HT-29 (cell line): ENCODE measurements at places on chromosomes 6 and 20.

DNA sequence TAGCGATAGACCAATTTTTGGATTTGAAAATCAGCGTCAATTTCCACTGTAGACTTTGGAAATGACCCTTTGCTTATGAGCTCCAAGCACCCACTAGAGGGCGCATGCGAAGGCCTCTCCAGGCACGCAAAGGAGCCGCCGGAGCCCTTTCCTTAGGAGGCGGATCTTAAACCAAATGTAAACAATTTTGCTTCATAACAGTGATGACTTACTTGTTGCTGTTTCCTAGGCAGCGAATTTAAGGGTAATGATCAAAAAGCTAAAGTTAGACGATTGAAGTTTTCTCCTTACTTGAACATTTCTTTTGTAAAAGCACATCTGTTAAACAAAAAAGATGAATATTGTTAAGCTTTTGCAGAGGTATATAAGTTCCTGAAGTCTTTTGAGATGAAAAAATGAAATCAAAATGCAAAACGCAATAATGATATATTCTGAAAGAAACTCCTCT lies 29.2 kb upstream of the EXOC2 start:
- DNase-seq = peak; percentile 87

DNA sequence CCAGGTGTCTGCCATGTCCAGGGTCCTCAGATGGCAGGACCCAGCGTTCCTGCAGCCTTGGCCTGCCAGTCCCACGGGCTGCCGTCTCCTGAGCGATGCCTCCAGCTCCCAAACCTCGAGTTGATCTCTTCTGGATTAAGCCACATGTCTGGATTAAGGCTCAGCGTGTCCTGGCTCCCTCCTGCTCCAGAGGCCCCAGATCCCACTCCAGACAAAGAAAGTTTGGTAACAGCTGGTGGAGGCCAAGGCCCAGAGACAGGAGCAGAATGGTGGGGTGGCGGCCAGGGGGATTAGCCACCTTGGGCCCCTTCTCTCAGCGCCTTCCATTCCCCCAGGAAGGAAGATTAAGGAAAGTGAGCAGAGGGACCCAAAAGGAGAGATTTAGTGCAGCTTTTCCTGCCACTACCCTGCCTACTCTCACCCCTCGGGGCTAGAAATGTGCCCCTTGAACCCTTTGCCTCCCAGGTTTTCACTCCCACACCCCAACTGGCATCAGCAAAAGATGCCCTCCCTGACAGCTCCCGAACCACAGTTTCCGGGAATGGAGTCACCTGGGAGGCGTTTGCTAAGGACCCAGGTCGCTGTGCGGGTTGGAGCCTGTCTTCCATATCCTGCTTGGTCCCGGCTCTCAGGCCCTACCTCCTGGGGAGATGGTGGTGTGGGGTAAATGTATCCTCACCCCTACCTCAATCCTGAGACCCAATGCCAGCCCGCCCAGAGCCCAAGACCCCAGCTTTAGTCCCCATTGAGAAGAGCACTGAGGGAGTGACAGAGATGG lies 6.9 kb downstream of the SPDEF start:
- no peak for DNase-seq

DNA sequence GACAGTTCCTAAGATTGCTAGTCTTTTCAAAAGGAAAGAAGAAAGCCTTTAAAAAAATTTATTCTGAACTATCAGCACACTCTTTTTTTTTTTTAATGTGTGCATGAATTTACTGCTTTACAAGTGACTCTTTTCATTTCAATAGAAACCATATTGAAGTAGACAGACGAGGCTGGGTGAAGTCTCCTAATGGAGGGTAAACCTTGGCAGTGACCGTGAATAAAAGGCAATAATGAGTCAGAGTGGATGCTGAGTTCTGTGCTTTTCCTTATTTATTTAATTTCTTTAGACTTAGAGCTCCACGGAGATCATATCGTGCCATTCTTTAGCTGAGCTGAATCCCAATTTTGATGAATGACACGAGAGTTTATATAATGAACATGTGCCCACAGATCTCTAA lies 196.9 kb downstream of the PRL start:
- no peak for DNase-seq

GRCh38 chr6:38476888-38477287 lies 162.8 kb downstream of the BTBD9 start:
- no peak for DNase-seq

DNA sequence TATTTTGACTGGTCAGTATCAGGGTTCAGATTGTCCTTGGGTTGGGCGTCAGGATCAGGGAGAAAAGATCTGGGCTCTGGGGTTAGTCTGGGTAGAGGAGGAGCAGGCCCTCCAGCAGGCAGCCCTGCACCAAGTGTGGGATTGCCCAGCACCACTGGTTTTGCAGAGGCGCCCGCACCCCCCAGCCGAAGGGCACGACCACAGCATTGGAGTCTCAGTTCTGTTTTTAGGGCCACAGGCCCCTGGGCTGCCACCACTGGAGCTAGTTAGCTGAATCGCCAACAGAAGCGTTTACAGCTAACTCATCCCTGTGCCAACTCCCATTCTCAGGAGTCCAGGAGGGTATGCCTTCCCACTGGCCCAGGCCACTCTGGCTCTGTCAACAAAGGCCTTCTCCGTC lies 84.2 kb downstream of the TCP11 start:
- no peak for DNase-seq

DNA sequence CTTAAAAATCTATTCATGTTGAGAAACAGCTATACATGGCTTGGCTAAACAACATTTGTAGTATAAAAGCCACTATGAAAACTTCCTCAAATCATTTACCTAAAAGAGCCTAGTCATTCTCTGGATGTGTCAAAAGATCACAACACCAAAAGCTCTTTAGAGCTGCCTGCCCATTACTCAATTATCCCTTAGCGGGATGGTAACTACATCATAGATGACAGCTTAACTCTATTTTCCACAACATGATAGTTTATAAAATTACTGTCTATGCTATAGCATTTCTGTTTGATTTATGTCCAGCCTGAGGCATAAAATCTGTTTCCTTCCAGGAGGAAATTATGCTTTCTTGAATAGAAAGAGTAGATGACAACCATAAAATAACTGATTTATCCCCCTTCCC lies 777.6 kb upstream of the HS3ST5 start:
- DNase-seq = no peak
